ELR (cell line): ENCODE measurements at places on chromosomes 7 and 10.
A peak's percentile ranks its signal among the peaks of the same experiment; 100 is the strongest.

- no peak for DNase-seq
Measured at GRCh38 chr7:12965767-12966166, 278.3 kb downstream of the ARL4A start.

DNA sequence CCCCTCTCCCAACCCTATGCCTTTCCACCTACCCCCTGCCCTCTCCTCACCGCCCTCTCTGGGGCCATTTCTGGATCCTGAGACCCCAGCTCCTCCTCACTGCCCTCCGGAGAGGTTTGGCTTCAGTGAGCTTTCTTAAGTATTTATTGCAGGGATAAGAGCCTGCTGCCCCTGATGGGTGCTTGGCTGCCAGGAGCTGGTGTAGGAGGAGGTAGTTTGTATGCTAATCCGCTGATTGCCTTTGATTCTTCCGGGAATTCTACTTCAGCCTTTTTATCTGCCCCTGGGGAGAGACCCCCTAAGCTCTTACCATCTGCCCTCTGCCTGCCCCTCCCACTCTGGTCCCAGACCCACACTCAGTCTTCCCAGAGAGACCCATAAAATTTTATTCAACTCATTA lies 263.5 kb upstream of the PODXL start:
- DNase-seq, result no peak

GRCh38 chr10:129523723-129524316 lies 56.8 kb downstream of the MGMT start:
- no peak for DNase-seq

DNA sequence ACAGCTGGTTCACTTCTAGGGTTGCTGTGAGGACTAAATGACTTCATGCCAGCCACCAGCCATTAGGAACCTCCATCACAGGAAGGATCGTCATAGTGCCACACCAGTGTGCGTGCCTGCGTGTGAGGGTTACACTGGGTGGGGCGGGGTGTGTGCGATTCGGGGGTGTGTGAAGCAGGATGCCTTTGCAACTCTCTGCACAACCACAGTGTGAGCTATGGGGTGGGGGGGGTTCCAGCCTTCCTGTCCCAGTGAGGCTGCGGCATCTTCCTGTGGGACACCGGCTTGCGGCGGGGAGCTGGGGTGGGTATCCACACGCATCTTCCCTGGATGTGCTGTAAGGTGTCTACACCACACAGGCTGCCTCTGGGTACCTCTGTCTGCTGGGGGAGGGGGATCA lies 6.9 kb upstream of the ELFN1 start:
- DNase-seq, result no peak

- DNase-seq, result peak; percentile 64
Measured at GRCh38 chr10:87531908-87532622, 27.4 kb downstream of the MINPP1 start.

DNA sequence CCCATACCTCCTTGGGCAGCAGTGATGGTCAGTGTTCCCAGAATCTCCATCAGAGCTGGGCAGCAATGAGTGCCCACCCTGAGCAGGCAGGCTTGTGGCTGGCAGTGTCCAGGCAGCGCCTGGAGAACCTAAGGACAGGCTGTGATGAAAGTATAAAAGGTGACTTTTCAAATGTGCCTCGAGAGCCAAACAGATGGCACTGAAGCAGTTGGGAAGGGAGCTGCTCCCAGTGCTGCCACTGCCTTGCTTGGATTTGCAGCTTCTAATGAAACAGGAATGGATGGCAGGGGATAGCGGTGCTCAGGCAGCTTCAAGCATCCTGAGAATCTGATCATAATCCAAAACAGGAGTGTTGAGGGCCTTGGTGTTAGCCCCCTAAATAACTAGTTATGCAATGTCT lies 179.8 kb upstream of the AOAH start:
- no peak for DNase-seq

DNA sequence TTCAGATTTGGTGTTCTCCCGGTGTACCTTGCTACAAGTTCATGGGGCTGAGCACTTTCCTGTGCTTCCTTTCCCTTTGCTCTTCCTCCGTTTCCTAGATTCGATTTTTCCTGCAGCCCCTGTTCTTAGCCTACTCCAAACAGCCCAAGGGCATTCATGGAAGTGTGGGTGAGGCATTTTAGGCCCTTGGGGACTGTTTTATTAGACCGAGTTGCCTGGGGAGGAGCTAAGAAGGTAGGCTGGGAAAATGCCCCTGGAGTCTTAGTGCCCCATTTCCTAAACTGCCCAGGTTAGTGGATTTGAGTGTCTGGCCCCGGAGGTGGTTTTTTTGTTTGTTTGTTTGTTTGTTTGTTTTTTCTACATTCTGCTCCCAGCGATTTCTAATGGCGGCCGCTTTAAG lies 1.8 kb downstream of the LRMDA start:
- DNase-seq, result no peak

- DNase-seq, result peak; percentile 34
Measured at GRCh38 chr7:145036604-145037405, 201.0 kb upstream of the TPK1 start.

GRCh38 chr7:33919449-33919848 lies 14.1 kb downstream of the BMPER start:
- DNase-seq, result no peak

DNA sequence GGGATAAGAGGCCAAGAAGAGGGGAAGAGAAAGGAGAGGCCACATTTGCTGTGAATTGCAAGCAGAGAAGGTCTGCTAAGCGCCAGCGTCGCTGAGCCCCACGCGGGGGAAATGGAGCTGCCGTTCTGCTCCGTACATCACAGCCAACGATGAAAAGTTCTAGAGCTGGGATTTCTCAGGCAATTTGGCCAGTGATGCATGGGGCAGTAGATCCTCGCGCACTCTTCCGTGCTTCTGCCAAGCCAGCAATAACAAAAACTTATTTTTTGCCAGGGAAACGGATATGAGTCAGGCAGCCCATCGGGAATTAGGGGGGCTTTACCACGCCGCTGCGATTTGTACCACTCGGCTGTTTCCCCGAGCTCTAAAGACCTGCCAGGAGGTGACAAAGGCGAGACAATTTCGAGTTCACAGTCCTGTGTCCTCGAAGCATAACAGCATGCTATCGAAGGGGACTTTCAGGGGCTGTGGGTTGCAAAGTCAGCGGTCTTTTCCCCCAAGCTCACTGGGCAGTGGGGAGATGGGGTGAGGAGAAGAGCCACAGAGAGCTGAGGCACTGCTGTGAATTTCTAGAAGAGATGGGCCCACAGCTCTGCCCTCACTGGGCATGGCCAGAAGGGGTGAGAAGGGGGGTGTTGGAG lies 30.0 kb upstream of the SLF2 start:
- peak; percentile 63 for DNase-seq

DNA sequence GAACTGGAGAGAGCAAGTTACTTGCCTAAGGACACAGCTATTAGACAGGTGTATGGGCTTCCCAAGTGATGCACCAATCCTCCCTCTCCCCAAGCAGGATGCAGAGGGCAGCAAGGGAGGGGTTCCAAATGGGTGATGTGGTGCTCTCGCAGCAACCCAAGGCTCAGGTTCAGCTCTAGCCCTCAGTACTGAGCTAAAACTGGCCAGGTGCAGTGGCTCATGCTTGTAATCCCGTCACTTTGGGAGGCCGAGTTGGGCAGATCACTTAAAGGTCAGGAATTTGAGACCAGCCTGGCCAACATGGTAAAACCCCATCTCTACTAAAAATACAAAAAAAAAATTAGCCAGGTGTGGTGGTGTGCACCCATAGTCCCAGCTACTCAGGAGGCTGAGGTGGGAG lies 40.7 kb downstream of the GPRIN2 start:
- DNase-seq, result no peak

- DNase-seq, result no peak
Measured at GRCh38 chr7:11689096-11689495, 142.9 kb downstream of the THSD7A start.

DNA sequence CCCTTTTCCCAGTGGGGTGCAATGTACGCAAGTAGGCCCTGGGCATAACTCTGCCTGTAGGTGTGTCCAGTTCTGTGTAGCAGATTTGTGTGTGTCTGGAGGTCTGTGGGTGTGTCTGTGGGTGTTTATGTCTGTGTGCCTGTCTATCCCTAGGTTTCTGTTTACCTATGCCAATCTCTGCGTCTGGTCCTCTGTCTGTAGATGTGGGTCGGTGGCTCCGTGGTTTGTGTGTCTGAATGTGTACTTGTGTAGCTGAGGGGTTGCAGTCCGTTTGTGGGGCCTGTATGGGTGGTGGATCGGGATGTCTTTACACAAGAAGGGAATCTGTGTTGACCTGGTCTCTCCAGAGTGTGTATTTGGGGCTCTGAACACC lies 932 bp downstream of the NYAP1 start:
- no peak for DNase-seq

DNA sequence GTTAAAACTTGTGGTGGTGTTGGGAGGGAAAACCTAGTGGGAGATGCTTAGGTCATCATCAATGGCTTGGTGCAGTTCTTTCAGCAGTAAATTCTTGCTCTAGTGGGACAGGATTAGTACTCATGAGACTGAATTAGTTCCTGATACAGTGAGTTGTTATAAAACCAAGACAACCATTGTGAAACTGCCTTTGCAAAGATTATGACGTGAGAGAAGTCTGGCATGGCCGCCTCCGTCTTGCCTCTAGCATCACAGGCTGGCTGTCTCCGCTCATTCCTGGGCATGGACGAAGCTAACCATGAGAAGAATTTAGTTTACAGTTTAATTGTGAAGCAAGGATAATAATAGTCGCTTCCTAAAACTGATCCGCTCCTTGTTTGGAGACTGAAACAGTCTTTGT lies 186.4 kb downstream of the KIF20B start:
- DNase-seq, result peak; percentile 10

DNA sequence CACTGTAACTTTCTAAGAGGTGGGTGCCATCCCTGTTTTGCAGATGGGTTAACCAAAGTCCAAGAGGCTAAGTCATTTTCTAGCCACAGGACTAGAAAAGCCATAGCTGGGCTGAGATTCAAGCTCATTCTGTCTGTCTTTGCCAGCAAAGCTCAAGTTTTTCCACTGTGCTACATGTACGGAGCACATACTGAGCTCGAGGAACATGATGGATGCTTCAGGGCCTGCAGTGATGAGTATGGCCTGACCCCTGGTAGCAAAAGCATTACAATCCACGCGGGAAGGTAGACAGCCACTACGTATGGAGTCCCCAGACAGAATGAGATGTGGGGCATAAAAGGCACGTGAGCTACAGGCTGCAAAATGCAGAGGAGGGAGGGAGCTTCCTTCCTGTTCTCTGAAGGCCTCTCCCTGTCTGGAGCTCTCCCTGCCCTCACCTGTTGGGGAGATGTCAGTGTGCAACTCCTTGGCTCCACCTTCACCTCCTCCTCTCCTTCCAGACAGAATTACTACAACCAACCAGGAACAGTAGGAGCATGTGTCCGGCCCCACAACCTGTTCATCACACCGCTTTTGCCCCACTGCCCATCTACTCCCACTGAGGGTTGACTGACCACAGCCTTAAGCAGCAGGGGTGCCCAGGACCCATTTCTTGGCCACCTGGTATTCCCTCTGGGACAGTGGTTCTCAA lies 16.4 kb downstream of the ITPRIP start:
- DNase-seq, result no peak

DNA sequence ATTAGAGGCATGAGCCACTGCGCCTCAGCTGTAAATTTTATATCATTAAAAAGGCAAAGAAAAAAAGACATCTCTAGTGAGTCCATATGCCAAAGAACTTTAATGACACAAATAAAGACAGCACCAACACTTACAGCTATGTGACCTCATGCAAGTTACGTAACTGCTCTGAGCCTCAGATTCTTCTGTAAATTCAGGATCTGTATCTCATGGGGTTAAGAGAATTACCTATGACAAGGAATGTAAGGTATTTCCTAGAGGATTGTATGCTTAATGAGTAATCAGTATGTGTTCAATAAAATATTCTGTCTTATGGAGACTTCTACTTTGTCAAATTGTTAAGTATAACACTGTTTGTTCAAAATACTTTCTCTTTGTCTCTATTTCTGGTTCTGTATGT lies 274.0 kb upstream of the GLI3 start:
- DNase-seq, result peak; percentile 35

DNA sequence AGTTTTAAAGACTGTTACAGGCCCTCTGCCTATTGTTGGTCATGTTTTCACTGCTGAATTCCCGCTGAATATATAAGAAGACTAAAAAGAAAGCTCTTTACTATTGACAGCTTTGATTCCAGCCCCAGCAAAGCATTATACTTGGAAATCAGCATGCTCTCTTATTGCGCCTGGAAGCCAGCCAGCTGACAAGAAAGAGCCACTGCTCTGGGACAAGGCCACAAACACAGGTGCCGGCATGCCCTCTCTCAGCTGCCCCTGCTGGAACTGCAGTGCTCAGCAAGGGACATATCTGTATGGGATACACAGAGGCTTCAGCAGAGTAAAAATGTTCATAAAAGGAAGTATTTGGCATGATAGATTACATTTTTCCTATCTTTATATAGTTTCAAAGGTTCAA lies 523.9 kb downstream of the ADRA2A start:
- DNase-seq, result no peak

- DNase-seq, result no peak
Measured at GRCh38 chr10:51092402-51092801, 18.1 kb downstream of the PRKG1 start.

- DNase-seq, result no peak
Measured at GRCh38 chr7:153190452-153190851, 430.9 kb downstream of the ACTR3B start.

GRCh38 chr7:19560111-19560883 lies 148.5 kb downstream of the POLR1F start:
- DNase-seq, result peak; percentile 84

DNA sequence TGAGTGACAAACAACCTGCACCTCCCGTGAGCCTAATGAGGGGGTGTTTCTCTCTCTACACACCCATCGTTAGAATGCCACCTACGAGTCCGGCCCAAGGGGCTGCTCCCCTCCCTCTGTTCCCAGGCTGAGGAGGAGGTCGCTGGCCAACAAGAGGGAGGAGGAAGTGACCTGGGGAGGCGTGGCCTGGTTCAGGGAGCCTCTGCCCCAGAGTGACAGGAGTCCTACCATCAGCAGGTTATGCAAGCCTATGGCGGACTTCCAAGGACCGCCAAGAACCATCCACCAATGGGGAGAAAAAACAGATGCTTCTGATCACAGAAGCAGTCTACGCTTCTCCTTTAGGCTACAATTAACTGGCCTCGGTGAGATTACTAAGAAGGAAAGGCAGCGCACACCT lies 12.3 kb upstream of the EGFR start:
- DNase-seq, result no peak

- DNase-seq, result no peak
Measured at GRCh38 chr7:75856536-75856935, 22.3 kb upstream of the RHBDD2 start.
